ENCODE measurements at places on chromosomes 16 and 17. TPM values are rescaled to one million over a fixed set of nuclear protein-coding genes. Genes with fewer than 3 reads are reported as not detected.

DNA sequence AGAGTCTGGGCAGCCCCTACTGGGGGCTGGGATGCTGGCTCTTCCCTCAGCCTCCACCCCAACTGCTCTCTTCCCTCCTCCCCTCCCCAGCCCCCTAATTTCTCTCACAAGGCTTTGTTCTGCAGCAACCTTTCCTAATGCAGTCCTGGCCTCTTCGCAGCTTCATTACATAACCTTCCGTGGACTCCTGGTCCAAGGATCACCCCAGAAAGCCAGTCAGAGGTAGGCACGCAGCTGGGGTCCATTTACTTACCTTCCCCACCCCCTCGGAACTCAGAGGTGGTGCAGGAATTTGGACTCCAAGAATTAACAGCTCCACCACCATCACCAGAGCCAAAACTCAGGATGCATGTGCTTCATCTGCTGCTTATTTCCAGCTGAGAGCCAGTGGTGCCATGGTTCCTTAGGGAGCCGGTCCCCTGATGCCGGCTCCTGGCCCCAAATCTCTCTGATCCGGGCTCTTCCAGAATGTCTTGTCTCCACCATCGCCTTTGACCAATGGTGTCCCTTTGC, 40.9 kb downstream of the MAPT start:
- H3K4me1 ChIP-seq: peaks cover 5% of the 10 kb centered on the region
- no peak overlapping the region for H3K27ac ChIP-seq

DNA sequence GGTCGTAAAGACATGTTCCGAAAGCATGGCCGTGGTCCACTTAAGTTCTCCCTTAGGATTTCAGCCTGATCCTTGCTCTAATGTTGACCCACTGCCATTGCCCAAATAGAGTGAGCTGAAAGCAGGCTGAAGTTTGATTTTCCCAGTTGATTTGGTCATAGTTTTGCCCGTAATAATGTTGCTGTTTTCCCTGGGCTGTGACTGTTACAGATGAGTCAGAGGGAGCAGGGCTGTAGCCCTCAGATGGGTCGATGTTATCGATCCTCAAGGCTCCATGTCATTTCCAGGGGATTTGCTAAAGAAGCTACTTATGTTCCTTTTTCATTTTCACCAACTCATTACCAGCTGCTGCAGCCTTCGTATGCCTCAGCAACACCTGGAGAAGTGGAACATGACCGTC, 169.0 kb upstream of the ZFHX3 start:
- H3K36me3 ChIP-seq: no peaks in the 10 kb centered on the region
- DNase-seq: no peak
- no peak overlapping the region for H3K27ac ChIP-seq
- no peaks in the 10 kb centered on the region for H3K4me1 ChIP-seq
- H3K4me3 ChIP-seq: no peak overlapping the region

DNA sequence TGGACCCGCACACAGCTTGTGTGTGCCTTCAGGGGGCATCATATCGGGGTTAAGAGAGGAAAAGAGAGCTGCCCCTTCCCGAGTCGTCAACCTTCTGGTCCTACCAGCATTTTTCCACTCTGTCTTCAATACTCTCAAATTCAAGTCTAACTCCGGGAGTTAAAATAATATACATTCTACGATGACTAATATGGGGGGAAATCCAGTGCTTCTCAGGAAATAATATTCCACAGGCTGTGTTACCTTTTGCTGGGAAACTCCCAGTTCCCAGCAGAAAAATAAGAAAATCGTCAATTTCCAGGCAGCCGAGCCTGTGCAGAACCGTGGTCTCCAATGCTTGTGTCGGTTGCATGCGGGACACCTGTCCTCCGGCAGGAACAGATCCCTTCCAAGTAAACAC, 105.0 kb upstream of the FOXF1 start:
- H3K27ac ChIP-seq: no peak overlapping the region
- H3K4me1 ChIP-seq: no peaks in the 10 kb centered on the region
- no peaks in the 10 kb centered on the region for H3K36me3 ChIP-seq
- H3K27me3 ChIP-seq: peaks cover 39% of the 10 kb centered on the region
- DNase-seq: no peak

DNA sequence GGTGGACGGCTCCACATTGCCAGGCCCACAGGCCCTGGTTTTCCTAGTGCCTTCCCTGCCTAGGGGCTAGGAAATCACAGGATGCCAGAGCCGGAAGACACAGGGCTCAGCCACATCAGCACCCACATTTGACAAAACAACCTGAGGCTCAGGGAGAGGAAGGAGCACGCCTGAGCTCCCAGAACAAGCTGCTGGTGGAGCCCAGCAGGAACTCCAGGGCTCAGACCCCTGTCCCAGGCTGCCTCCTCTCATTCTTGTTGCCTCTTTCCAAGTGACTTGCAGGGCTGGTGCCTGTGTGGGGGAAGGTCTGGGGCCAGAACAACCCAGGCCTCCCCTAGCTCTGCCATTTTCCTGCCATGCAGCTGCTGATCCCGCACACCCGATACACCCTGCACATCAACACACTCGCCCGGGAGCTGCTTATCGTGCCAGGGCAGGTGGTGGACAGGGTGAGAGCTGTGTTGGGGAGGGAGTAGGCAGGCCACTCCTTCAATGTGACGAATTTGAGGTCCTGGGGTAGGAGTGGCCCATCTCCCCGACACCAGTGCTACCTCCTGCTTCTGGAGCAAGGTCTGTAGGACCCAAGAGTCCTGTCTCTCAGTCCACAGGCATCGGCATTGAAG, 7.6 kb downstream of the ALOX15B start:
- no peak for DNase-seq
- peaks cover 6% of the 10 kb centered on the region for H3K27me3 ChIP-seq
- no peak overlapping the region for H3K4me3 ChIP-seq

GRCh38 chr17:31560616-31561235, 169.3 kb downstream of the RAB11FIP4 start:
- peak overlapping the region; percentile 79 for H3K4me3 ChIP-seq
- H3K27me3 ChIP-seq: no peaks in the 10 kb centered on the region
- no peaks in the 10 kb centered on the region for H3K36me3 ChIP-seq
- H3K4me1 ChIP-seq: no peaks in the 10 kb centered on the region

Gene GPR139
- not detected for total RNA-seq

Gene NHERF2
- total RNA-seq: 350 TPM

Gene GCGR
- total RNA-seq: not detected

Gene TAOK2
- 36.5 TPM for total RNA-seq

Gene FXR2
- 98.6 TPM for total RNA-seq

Gene ICAM2
- total RNA-seq: 30.4 TPM

Gene SLC6A4
- total RNA-seq: 0.17 TPM
